ENCODE measurements at places on chromosomes 6 and 20.

- DNase-seq = no peak
Measured at GRCh38 chr20:31355981-31356380, 12.4 kb upstream of the DEFB118 start.

GRCh38 chr6:137230547-137230946 is 11.4 kb upstream of the IFNGR1 start:
- no peak for DNase-seq

- DNase-seq = no peak
Measured at GRCh38 chr6:42029062-42029685, 21.1 kb upstream of the TAF8 start.

DNA sequence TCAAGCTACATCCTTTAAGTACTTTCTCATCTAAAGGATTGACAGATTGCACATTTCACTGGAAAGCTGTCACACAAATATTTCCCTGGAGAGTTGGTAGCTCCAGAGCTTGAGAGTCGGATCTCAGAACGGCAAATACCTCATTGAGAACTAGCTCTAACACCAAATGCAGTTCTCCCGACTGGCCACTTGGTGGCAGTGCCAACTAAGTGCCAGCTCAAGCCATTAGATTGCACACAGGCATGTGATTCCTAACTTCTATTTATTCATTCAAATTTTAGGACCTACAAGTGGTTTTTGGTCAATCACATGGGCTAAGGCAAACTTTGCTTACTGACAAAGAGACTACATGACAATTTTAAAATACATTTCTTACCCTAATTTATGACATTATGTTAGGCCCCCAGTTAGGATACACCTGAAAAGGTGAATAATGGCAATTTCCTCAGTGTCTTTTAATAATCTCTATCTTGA is 7.9 kb upstream of the MCHR2 start:
- no peak for DNase-seq

GRCh38 chr6:14735956-14736486 is 509.8 kb upstream of the JARID2 start:
- DNase-seq = no peak

DNA sequence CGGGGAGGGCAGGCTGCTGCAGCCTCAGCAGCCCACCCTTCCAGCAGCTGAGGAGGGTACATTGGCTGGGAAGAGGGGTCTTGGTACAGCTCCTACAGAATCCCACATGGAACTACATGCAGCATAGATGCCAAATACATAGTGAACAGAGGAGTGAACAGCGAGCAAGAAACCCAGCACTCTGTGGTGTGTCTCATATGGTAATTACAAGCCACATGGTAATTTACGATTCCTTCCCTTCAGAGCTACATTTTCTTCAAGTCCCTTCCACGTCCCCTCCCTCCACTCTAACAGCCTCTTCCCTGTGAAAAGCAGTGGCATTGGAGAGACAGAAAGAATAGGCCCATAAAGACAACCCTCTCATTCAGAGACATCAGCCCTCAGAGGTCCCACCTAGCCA is 167.7 kb downstream of the SYNDIG1 start:
- DNase-seq = no peak

- no peak for DNase-seq
Measured at GRCh38 chr6:150380256-150380655, 11.4 kb downstream of the IYD start.

DNA sequence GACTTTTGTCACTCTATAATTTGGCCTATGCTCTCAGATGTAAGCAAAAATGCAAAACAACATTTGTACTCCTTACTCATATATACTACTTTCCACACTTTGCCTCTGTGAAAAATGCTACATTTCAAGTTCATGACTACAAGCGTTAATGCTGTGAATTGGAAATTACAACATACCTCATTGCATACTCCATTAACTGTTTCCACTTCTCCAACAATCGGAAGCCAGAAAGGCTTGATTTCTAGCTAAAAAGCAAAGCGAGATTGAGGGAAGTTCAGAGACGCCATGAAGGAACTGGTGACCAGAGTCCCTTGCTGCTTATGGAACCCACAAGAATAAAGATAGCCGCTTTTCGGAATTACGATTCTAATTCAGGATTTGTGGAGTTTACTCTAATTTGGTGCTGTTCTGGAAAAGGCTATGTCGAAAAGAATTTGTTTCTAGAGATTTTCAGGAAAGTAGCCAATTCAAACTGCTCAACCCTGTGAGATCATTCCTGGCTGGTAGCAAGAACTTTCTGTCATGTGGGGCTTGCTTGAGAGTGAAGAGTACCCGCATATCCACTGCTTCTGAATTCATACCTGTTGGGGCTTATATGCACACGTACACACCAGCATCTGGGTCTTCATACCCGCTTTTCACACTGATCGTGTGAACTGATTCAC is 98.0 kb upstream of the CITED2 start:
- DNase-seq = no peak

GRCh38 chr6:4100655-4101054 is 21.7 kb upstream of the FAM217A start:
- no peak for DNase-seq

- DNase-seq = no peak
Measured at GRCh38 chr6:10541591-10541990, 20.4 kb downstream of the GCNT2 start.

- no peak for DNase-seq
Measured at GRCh38 chr6:116572162-116572561, 858 bp downstream of the RWDD1 start.

GRCh38 chr6:150470960-150471665 is 102.3 kb downstream of the IYD start:
- DNase-seq = no peak

GRCh38 chr6:17919496-17919895 is 67.9 kb downstream of the KIF13A start:
- no peak for DNase-seq

GRCh38 chr20:50368813-50369224 is 141.4 kb upstream of the PTPN1 start:
- no peak for DNase-seq

GRCh38 chr20:41178495-41178894 is 41.2 kb downstream of the PLCG1 start:
- DNase-seq = no peak

DNA sequence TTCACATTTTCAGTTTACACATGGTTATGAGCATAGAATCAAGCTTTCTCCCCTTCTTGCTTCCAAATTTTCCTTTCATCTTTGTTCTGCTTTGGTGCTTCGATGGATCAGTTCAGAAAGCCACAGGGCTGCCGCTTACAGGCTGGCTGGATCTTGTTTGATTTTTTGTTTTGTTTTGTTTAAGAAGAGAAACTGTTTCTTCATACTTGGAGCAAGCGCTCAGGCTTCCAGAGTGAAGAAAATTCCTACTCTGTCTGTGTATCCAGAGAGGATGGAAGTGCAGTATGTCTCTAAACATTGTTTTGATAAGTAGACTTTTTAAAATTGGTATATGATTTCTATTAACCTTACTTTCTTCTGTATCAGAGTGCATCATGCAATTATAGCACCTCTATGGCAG is 66.9 kb downstream of the ARID1B start:
- no peak for DNase-seq

DNA sequence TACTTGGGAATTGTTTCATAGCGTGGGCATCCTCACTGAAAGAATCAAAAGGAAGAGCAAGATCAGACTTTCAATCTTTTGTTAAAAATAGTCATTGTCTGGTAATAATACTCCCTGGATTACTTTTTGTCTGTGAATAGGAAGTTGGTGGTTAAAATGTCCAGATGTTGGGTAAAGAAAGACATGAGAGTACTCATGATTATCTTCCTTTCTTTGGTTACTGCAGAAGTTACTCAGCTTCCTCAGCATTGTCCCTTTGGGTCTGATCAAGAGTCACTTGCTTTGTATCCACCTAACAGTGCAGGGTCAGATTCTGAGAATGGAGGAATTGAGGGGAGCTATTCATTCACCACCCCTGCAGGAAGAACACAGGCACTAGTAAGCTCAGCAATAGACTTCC is 54.6 kb downstream of the RIN2 start:
- DNase-seq = no peak

- DNase-seq = no peak
Measured at GRCh38 chr6:5707281-5708045, 299.3 kb downstream of the NRN1 start.

GRCh38 chr6:74899416-74899815 is 306.4 kb downstream of the COL12A1 start:
- no peak for DNase-seq

DNA sequence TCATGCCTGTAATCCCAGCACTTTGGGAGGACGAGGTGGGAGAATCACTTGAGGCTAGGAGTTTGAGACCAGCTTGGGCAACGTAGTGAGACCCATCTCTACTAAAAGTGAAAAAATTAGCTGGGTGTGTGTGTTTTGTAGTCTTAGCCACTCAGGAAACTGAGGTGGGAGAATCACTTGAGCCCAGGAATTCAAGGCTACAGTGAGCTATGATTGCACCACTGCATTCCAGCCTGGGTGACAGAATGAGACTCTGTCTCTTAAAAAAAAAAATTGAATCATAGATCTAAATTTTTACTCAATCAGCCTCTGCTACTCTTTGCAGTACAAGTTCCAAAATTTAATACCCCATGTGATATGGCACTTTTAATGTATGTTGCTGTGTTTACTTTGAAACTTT is 121.6 kb downstream of the ARMC2 start:
- no peak for DNase-seq

- DNase-seq = no peak
Measured at GRCh38 chr6:401239-401993, 9.9 kb downstream of the IRF4 start.

DNA sequence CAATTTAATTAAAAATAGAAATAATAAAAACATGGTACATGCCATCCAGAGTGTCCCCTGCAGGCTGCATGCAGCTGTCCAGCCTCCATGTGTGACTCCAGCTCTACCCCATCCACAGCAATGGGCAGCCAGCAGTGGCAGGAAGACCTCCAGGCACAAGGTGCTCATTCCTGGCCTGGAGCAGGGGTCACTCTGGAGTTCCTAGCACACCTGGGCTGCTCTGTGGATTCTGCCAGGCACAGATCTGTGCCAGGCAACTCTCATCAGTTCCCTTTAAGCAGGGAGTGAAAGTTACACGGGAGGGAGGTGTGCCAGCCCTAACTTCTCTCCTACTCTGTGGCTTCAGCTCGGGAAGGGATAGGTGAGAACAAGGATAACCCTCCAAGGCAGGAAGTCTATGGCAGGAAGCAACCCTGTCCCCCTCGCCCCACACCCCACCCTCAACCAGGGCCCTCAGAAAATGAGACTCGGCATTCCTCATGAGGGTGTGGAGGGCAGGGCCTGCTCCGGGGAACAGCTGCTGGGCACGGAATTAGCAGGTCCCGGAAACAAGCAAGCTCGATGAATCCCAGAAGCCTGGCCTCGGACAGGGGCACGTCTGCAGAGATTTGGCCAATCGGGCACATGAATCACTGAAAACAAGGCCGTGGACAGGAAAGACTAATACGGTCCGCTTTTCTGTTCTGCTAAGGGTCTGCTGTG is 10.0 kb downstream of the JPH2 start:
- DNase-seq = no peak

DNA sequence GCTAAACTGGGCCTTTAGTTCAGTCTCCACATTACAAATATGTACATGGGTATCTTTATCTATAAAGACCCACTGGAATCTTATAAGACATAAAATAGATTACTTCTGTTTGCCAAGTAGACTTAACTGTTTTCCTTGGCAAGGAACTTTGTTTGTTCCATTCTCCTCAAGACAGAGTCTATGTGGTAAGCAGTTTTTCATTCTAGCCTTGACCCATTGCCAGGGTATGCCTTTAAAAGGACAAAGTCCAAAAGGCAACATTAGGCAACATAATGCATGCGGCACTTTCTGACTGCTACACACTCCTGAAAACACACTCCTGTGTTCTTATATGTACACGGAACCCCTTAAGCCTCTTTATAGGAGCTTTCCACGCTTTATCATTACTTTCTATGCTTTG is 20.4 kb downstream of the VNN1 start:
- no peak for DNase-seq

DNA sequence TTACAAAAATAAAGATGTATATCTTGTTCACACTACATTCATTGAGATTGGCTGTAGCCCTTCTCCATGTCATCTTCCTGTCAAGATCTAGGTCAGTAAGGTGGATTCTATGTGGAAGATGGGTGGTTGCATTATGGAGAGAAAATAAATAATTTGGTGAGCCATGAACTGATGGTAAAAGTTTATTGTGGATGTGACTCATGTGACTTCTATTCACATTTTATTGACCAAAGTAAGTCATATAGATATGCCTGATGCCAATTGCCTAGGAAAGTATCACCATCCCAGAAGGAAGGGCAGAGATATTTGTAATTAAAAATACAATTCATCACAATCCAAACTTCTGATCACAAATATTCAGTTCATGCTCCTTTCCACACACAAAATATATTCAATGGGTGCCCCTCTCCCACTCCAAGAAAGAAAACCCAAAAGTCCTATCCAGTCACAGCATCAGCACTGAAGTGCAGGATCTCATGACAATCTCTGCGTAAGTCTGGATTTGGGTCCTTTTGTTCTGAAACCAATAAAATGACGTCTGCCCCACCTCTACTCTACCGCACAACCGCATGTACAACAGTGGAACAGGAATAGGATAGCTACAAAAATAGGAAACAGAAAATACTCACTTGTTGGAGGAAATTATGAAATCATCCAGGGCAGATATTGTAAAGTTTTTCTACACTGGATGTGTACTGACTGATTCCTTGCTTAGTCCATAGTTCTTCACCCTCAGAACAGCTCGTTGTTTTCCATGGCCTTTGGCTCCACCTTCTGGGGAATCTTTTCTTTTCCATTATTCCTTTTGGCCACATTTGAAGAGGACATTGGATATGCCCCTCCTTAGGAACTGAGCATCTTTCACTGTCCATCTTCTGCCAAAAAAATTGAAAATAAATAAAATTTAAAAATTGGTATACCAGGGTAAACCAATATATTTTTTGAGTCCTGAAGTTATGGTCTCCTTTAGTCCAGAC is 16.1 kb upstream of the SLC17A3 start:
- DNase-seq = peak; percentile 25

GRCh38 chr6:22141241-22141745 is 155.5 kb downstream of the PRL start:
- DNase-seq = no peak

GRCh38 chr6:392441-393390 is 1.2 kb downstream of the IRF4 start:
- no peak for DNase-seq

DNA sequence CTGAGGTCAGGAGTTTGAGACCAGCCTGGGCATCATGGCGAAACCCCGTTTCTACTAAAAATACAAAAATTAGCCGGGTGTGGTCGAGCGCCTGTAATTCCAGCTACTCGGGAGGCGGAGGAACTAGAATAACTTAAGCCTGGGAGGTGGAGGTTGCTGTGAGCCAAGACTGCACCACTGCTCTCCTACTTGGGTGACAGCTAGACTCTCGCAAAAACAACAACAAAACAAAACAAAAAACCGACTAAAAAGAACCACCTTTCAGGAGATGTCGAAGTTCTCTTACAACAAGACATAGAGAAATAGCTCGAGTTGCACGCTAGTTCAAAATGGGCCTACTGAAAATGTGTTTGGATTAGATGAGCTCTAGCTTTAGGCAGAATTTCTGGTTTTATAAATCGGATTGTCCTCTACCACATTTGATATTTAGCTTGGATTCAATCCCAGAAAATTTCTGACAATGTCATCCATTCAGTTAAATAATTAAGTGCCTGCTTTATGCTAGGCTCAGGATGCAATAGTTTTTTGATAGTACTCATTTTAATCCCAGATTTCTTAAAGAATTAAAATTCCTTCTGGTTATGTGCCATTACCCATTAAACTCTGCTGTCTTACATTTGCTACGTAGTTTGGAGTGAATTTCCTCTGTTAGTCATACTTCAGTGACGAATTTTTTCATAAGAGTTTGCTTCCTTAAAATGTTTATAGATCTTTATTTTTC is 137.5 kb upstream of the SHLD1 start:
- DNase-seq = no peak

GRCh38 chr6:21349834-21350233 is 243.7 kb upstream of the SOX4 start:
- DNase-seq = no peak

GRCh38 chr6:138863321-138863720 is 67.4 kb downstream of the ECT2L start:
- no peak for DNase-seq
